ENCODE measurements at places on chromosomes 12 and 14.
A peak's percentile ranks its signal among the peaks of the same experiment; 100 is the strongest.

DNA sequence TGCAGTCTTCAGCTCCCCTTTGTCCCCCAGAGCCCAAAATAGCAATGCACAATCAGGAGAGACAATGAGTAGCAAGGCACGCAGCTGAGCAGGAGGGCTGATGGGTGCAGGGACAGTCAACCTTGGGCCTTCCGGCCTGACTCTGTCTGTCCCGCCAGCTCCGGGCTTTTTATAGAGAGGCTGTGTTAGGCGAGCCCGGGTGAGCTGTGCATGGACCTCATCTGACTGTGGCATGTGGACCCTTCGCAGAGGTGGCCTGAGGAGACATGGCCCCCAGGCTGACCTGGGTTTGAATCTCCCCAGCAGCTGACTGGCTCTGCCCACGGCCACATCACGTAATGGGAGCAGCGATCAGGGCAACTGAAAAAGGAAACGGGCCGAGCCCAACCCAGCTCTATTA lies 177.9 kb downstream of the TSPAN9 start:
- no peaks in the 10 kb centered on the region for H3K27me3 ChIP-seq
- H3K4me1 ChIP-seq = peaks cover 1% of the 10 kb centered on the region
- H3K4me3 ChIP-seq = no peak overlapping the region

- H3K4me1 ChIP-seq = peaks cover 5% of the 10 kb centered on the region
- H3K36me3 ChIP-seq = peaks cover 21% of the 10 kb centered on the region
- H3K4me3 ChIP-seq = no peak overlapping the region
- H3K27ac ChIP-seq = no peak overlapping the region
- DNase-seq = no peak
- no peaks in the 10 kb centered on the region for H3K27me3 ChIP-seq
Observed at GRCh38 chr12:26648584-26648983, 184.4 kb downstream of the ITPR2 start.

DNA sequence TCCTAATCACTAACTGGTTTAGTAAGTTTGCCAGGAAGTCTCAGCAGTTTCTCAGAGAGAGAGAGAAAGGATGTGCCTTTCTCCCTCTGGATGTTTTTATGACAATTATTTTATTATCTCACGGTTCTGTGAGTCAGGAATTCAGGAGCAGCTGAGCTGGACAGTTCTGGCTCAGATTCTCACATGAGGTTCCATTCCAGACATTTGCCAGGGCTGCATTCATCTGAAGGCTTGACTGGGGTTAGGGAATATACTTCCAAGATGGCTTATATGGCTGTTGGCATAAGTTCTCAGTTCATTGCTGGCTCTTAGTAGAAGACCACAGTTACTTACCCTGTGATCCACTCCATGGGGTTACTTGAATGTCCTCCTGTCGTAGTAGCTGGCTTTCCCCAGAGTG lies 101.2 kb upstream of the ATF7IP start:
- no peak overlapping the region for H3K27ac ChIP-seq
- H3K27me3 ChIP-seq = no peaks in the 10 kb centered on the region
- H3K4me1 ChIP-seq = peaks cover 38% of the 10 kb centered on the region
- no peak for DNase-seq
- H3K4me3 ChIP-seq = no peak overlapping the region

GRCh38 chr12:89873745-89874144 lies 165.1 kb upstream of the ATP2B1 start:
- no peaks in the 10 kb centered on the region for H3K27me3 ChIP-seq
- no peaks in the 10 kb centered on the region for H3K4me1 ChIP-seq
- H3K36me3 ChIP-seq = peaks cover 3% of the 10 kb centered on the region

DNA sequence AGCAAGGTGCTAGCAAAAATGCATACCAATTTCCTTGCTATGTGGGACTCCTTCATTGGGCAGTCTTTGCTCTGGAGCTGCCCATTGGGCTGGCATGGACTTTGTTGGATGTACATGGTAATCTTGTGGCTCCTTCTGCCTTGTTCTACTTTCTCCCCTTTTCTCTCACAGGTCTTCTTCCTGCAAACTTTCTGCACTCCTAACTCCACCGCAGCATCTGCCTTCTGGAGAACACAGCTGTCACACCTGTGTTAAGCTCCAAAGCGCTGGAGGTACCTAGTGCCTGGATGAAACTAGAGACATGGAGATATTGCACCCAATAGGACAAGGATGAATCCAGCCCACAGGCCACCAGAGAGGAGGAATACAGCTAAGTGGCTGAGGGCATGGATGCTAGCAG lies 60.7 kb upstream of the CCND2 start:
- no peak for DNase-seq
- peaks cover 24% of the 10 kb centered on the region for H3K27me3 ChIP-seq
- no peaks in the 10 kb centered on the region for H3K36me3 ChIP-seq
- H3K27ac ChIP-seq = no peak overlapping the region

- H3K36me3 ChIP-seq = peaks cover 9% of the 10 kb centered on the region
- H3K4me3 ChIP-seq = no peak overlapping the region
- no peaks in the 10 kb centered on the region for H3K4me1 ChIP-seq
- H3K27me3 ChIP-seq = no peaks in the 10 kb centered on the region
- H3K27ac ChIP-seq = no peak overlapping the region
Observed at GRCh38 chr14:90678846-90679362, 137.3 kb downstream of the TTC7B start.

DNA sequence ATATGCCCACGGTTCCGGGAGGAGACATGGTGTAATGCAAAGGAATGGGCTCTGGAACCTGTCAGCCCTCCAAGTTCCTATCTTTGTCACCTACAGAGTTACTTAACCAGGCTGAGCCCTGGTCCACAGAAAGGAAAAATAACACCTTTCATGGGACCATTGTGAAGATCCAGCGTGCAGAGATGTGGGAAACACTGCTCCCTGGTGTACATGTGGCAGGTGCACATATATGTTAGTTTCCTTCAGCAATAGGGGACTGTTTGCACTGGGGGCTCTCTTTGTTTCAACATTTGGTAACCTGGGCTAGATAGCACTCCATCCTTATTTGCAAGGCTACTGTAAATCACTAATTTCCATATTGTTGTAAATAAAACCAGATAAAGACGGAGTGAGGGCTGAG lies 72.3 kb downstream of the ANO2 start:
- no peak for DNase-seq
- peaks cover 44% of the 10 kb centered on the region for H3K27me3 ChIP-seq
- no peak overlapping the region for H3K4me3 ChIP-seq

GRCh38 chr12:27343255-27344000 lies 10.8 kb downstream of the BMAL2 start:
- H3K4me1 ChIP-seq = peaks cover 5% of the 10 kb centered on the region
- no peak for DNase-seq
- no peak overlapping the region for H3K4me3 ChIP-seq
- H3K27ac ChIP-seq = no peak overlapping the region
- no peaks in the 10 kb centered on the region for H3K27me3 ChIP-seq

DNA sequence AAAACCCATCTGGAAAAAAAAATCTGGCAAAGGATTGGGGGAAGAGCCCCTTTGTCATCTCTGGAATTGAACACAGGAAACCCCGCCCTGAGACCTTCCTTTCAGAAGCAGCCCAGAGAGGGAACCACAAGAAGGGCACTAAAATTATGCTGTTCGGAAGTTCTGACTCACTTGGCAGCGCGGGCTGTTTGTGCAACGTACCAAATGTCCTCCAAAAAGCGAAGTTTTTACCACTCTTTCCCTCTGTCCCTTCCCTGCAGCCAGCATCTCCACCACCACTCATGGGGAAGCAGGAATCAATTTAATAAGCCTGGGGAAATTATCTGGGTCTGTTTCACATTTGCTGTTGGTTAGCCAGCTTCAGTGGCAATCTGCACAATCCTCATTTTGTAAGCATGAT lies 3.2 kb upstream of the SYNE3 start:
- peaks cover 43% of the 10 kb centered on the region for H3K27me3 ChIP-seq
- DNase-seq = no peak
- H3K27ac ChIP-seq = no peak overlapping the region
- H3K4me1 ChIP-seq = peaks cover 18% of the 10 kb centered on the region

DNA sequence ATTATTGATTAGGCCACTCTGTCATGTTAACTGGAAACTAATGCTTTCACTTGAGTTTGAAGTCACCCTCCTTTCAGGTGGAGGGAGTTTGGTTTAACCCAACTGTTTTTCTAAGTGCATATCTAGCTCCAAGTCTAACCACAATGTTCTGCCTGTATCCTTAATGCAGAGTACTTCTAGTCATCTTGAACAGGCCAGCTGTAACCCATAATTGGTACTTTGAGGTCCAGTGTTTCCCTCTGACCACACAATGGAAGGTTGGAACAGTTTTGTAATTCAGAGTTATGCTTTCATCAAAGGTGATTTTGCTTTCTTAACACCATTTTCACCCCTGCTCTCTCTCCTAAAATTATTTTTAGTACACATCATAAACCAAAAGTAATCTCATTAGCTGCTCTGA lies 237.2 kb upstream of the DCN start:
- no peaks in the 10 kb centered on the region for H3K27me3 ChIP-seq
- H3K36me3 ChIP-seq = no peaks in the 10 kb centered on the region
- H3K27ac ChIP-seq = no peak overlapping the region
- DNase-seq = no peak

DNA sequence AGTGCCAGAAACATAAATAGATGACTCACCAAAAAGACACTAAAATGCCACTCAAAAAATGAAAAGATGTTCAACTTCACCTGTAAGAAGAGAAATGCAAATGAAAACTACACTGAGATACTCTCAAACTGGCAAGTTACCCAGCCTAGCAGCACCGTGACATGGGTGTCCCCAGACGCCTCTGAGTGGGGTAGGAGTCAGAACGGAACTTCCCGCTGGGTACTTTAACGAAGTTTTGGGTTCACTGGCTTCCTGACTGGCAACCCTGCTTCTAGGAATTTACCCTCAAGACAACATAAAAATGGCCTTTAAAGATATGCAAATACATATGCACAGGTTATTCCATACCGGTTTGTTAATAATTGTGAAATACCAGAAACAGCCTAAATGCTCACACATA lies 52.6 kb downstream of the RIMBP2 start:
- peaks cover 2% of the 10 kb centered on the region for H3K36me3 ChIP-seq
- H3K27me3 ChIP-seq = peaks cover 4% of the 10 kb centered on the region
- H3K4me3 ChIP-seq = no peak overlapping the region
- H3K4me1 ChIP-seq = peaks cover 4% of the 10 kb centered on the region
- DNase-seq = no peak
- H3K27ac ChIP-seq = no peak overlapping the region

DNA sequence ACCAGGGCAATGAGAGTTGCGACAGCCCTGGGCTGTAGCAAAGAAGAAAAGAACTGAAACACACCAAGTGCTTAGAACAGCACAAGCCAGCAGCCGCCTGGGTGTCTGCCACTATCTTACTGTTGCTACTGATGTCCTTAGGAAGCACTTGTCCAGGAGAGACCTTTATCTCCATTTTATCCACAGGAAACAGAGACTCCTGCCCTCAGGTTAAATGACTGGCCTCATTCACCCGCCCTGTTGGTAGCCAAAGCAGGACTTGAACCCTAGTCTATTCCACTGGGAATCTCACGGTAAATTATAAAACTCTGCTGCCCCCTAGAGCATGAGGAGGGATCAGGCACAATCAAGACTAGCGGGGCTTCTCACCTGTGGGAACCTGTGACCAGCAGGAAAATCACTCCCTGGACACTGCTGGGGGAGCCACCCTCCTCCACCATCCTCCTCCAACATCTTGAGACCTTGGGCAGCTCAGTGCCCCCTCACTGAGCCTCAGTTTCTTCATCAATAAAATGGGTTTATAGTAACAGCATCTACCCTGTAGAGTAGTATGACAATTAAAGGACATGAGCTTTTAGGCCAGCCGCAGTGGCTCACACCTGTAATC lies 20.5 kb upstream of the TESC start:
- H3K4me3 ChIP-seq = no peak overlapping the region
- H3K36me3 ChIP-seq = no peaks in the 10 kb centered on the region
- H3K4me1 ChIP-seq = peaks cover 1% of the 10 kb centered on the region

- no peak for DNase-seq
- H3K4me3 ChIP-seq = no peak overlapping the region
- H3K27me3 ChIP-seq = peaks cover 14% of the 10 kb centered on the region
- H3K4me1 ChIP-seq = peaks cover 8% of the 10 kb centered on the region
Observed at GRCh38 chr12:102527171-102527720, 46.9 kb upstream of the IGF1 start.

DNA sequence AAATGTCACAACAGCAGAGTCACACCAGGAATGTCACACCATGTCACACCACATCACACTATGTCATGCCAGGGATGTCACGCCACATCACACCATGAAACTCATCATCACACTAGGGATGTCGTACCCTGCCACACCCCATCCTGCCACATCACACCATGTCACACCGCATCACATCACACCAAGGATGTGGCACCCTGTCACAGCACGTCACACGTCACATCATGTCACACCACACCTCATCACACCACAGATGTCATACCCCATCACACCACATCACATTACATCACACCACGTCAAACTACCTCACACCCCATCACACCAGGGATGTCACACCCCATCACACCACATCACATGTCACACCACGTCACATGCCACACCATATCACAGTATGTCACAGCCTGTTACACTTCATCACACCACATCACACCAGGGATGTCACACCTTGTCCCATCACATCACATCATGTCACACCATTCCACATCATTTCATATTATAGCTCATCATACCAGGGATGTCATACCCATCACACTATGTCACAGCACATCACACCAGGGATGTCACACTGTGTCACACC lies 90.9 kb downstream of the TMEM121 start:
- no peaks in the 10 kb centered on the region for H3K27me3 ChIP-seq
- H3K4me3 ChIP-seq = no peak overlapping the region
- no peak overlapping the region for H3K27ac ChIP-seq
- no peaks in the 10 kb centered on the region for H3K4me1 ChIP-seq
- peaks cover 9% of the 10 kb centered on the region for H3K36me3 ChIP-seq

GRCh38 chr12:51246254-51246853 lies 7.7 kb downstream of the DAZAP2 start:
- peaks cover 3% of the 10 kb centered on the region for H3K4me1 ChIP-seq
- H3K27ac ChIP-seq = no peak overlapping the region
- no peak for DNase-seq
- H3K27me3 ChIP-seq = no peaks in the 10 kb centered on the region
- H3K36me3 ChIP-seq = peaks cover 13% of the 10 kb centered on the region

DNA sequence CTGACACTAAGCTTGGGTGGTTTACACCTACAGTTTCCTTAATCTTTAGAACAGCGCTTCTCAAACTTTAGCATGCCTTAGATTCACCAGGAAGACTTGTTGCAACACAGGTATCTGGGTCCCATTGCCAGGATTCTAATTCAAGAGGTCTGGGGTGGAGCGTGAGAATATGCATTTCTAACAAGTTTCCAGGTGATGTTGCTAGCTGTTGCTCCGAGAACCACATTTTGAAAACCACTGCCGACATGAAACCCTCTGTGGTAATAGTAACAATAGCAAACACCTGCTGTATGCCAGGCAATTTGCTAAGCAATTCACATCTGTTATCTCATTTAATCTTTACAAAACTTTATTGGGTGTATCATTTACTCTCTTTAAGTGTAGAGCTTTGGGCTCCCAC lies 58.6 kb downstream of the TRHDE start:
- no peaks in the 10 kb centered on the region for H3K36me3 ChIP-seq
- DNase-seq = no peak
- H3K4me3 ChIP-seq = no peak overlapping the region

- H3K27ac ChIP-seq = peak overlapping the region; percentile 78
- peaks cover 8% of the 10 kb centered on the region for H3K27me3 ChIP-seq
- no peak for DNase-seq
- H3K36me3 ChIP-seq = no peaks in the 10 kb centered on the region
- H3K4me1 ChIP-seq = peaks cover 12% of the 10 kb centered on the region
Observed at GRCh38 chr14:104148433-104149277, 10.3 kb downstream of the KIF26A start.
